ENCODE measurements at places on chromosomes 16 and 17.

- no peak for DNase-seq
Observed at GRCh38 chr17:4261452-4261851, 2.3 kb downstream of the ANKFY1 start.

DNA sequence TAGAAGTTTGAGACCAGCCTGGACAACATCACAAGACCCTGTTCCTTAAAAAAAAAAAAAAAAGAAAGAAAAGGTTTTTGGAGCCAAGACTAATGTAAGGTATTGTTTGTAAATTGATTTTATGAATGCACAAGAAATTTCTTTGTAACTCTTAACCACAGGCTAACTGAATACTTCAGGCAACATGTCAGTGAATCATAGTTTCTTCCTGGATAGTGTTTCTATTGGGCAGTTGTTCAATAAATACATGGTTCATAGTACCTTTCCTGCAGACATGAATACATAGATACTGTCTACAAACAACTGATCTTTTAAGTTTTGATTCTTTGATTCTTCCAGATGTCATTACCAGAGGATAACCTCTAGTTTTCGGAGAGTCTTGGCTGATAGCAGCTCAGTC lies 11.6 kb downstream of the DDX42 start:
- no peak for DNase-seq

DNA sequence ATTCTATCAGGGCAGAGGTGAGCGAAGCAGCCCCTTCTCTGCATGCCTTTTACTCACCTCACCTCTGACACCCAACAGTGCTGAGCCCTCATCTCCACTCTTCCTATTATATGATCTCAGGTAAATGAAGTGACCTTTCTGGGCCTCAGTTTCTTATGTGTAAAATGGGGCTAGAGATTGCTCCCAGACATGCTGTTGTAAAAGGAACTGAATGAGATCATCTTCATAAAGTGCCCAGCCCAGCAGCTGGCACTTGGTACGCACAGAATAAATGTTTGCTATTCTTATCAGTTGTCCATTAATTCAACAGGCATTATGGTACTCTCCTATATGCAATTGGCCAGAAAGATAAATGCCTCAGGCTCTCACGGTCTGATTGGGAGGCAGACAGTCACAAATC lies 4.5 kb upstream of the GALK1 start:
- no peak for DNase-seq

DNA sequence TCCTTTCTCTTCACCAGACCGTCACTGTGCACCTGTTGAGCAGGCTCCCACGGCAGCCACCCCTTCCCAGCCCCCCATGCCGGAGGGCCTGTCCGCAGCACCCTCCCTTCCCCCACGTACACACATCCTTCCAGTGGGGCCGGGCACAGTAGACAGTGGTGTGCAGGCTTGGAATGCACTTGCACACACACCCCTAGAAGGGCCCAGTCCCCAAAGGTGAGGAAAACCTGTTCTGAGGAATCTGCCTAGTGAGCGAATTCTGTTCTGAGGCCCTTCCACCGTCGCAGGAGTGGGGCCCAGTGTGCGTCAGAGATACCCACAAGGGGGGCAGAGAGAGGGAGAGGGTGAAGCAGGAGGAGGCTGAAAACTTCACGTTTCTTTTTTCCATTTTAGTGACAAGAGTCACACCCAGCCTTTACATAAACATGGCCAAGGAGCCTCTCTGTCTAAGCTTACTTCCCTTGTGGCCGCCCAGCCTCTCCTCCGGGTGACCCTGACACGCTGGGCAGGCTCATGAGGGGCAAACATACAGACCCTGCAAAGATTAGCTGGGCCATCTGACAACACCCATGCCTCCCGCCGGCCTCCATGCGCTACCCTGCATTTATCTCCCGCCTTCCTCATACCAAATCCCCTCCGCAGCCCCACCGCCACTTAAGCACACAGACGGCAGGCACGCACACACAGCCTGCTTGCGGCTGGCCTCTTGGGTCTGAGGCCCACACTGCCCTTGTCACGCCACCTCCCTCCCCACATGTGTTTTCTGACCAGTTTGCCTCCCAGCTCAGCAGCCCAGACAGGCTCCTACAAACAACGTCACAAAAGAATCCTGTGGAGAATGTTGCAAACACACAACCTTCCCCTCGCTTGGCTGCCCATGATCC lies 1.8 kb downstream of the ZBTB4 start:
- DNase-seq: no peak

GRCh38 chr16:14298374-14299122 lies 227.4 kb downstream of the MRTFB start:
- no peak for DNase-seq

DNA sequence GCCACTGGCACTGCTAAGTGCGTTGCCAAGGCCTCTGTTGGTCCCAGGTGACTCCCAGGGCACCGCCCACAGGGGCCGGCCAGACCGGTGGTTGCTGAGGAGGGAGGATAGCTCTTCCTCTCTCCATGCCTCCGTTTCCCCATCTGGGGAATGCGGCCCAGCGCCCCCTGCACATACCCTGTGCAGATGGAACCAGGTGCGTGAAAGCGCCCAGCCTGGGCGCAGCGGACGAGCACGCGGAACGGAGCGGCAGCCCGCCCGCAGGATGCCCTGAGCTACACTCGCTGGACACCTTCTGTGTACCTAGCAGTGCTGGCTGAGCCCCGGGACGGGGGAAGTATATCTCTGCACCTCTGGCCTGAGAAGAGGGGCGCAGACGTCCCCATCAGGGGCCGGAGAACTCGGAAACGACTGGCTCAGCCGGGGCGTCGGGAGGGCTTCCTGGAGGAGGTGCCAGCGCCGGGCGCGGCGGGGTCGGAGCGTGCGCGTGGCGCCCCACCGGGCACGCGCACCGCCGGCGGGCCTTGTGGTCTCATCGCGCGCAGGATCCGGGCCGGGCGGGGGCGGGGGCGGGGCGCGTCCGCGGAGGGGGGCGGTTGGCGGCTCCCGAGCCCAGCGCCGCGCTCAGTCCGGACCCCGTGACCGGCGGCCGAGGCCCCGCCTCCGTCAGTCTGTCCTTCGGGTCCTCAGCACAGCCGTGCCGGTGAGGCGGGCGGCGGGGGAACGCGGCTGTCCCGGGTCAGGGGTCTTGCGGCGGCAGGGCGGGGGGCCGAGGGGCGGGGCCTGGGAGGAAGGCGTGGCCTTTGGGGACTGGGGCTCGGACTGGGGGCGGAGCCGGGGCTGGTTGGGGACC lies at the start of the genes CCDC78 and HAGHL:
CCDC78 (minus strand) TSS at position 6 of the 853 bp plus-strand sequence. CDS start 76 bp downstream, outside the sequence.
HAGHL (plus strand) TSS at position 669 of the 853 bp plus-strand sequence. CDS start 404 bp downstream, outside the sequence.
- DNase-seq: no peak

DNA sequence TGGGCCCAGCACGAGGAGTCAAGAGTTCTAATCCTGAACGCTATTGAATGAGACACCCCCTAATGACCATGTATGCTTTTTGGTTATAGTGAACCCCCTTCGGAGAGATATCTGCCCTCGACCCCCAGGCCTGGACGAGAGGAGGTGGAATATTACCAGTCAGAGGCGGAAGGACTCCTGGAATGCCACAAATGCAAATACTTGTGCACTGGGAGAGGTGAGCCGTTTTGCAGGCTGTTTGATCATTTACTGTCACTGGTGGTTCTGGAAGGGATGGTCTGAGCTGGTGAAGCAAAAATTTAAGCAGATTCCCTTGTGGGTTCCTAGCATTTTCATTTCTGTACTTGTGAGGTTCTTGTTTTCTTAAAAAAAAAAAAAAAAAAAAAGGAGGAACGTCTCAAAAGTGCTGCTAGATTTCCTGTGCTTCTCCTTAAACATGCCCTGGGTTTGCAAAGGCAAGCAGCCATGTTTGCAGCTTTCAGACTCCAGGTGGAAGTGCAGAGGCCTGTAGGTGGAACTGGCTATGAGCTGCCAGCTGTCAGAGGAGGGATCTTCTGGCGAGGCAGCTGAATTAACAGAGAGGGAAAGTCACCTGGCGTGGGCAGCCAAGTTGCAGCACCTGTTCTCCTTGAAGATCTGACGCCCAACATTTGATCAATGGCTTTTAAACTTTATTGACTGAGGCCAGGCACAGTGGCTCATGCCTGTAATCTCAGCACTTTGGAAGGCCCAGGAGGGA lies 3.5 kb downstream of the MARVELD3 start:
- DNase-seq: no peak

DNA sequence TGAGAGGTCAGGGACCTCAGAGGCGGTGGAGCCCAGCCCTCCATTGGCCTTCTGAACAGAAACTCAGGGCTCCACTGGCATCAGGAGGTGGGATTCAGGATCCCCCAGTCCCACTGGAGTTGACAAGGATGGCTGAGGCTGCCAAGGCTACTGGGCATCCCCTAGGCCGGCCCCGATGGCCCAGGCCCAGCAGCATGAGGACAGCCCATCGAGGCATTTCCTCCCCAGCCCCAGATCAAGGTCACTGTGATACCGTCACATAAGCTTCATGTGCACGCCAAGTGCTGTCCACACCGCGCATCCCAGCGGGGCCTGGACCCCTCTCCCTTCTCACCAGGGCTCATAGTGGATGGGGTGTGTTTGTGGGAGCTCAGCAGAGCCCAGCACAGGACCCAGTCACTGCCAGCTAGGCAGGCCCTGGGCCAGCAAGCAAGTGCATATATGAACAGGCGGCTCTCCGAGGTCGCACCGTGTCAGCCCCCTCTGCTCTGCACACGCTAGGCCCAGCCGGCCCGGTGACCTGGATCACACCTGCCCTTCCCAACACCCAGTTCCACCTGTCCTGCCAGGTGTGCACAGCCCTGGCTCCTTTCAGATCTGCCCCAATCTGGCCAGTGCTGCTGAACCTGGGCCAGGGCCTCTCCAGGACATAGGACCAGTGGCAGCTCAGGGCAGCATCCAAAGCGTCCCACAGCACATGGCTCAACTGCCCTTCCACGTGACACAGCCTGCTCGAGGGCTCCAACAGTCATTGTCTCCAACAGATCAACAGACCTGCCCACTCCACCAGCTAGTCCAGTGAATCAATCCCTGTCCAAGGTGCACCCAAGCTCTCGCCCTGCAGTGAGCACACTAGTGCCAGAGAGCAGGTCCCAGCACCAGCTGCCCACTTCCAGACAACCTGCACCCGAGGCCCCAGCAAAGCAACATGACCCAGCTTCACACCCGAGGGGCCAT lies 32.8 kb upstream of the RASD1 start:
- no peak for DNase-seq

DNA sequence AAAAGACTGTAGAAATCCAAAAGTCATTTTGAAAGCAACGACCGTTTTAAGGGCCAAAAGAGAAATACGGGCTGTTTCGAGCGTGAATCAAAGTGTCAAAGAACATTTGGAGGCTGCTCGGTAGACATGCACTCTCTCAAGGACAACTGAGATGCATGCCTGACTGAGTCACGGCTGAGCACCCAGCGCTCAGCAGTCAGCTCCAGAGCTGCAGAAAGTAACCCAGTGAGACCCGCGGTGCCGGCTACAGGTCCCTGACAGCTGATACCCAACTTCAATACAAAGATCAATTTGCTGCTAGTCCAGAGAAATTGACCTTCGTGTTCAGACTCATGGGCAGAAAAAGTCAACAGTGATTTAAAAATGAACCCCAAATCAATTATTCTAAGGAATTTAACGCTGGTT lies 214.9 kb downstream of the STX8 start:
- peak; percentile 26 for DNase-seq

- DNase-seq: no peak
Observed at GRCh38 chr16:28085389-28086171, 22.1 kb upstream of the GSG1L start.

DNA sequence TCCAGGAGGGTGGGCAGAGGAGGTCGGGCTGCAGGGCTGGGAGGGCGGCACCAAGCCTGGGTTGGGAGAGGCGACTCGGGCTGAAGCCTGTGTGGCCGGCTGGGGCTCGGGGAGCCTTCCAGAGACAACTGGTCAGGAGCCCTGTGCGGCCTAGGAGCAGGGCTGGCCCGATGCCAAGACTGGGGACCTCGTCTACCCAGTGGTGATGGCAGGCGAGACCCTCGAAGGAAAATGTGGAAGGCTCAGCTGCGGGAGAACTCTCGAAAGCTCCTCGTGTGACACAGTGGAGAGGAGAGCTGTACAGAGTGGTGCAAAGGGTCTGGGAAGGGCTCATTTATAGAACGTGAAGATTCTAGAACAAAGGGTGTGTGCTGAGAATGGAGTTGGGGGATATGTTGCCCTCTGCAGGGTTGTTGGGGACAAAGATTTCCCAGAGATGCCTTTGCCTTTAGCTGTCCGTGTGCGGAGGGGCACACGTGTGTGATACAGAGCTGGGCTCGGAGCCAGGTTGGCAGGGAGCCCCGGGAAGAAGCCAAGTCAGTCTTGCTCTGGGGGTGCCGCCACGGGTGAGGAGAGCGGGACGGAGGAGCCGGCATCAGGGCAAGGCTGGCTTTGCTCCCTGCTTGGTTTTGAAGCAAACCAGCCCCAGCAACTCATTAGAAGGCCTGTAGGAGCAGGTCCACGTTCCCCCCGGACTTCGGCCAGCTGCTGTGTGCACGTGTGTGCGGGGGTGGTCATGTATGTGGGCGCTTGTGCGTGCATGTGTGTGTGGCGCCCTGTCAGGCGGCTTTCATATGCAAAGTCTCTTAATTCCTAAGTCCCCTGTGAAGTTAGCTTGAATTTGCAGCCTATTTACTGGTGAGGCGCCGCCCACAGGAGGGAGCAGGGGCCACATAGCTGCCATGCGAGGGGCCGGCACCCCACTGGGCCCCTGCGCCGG lies 132.4 kb upstream of the CHMP6 start:
- peak; percentile 85 for DNase-seq

Data from A172 (cell line).